SIG-M5 (cell line): ENCODE measurements at places on chromosomes 6 and 20.

- DNase-seq, result no peak
These were observed 112.6 kb downstream of the FRK start for GRCh38 chr6:115947966-115948541.

DNA sequence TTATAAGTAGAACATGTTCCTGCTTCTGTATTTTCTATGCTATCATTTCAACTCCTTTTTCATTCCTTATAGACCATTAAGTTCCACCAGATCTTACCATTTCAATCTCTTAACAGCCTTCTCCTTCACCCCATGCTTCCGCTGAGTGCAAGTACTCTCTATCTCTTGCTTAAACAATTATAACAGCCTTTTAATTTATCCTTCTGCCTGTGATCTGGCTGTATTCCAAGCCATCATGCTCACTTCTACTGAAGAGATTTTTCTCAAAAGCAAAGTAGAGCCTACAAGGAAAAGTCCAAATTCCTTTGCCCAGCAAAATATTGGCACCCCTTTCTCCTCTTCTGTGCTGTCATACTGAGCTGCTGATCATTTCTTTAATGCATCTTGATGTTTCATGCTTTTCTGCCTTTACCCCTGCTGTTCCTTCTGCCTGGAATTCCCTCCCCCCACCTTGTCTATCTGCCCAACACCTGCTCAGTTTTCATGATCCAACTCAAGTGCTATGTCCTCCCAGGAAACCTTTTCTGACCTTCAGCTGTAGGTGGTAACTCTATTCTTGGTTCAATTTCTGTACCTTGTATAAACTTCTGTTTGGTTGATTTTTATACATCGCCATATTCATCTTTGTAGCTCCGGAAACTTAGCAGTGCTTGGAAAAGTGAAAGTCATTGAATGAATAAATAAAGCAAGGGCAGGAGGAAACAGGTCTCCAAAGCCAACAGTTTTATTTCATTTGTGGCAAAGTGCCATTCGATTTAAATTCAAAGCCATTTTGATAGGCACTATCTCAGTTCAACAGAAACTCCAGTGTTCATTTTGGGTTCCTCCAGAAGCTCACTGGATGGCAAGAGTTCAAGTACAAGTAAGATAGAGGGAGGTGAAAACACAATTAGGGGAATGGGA, 10.5 kb upstream of the BMP2 start:
- DNase-seq, result no peak

DNA sequence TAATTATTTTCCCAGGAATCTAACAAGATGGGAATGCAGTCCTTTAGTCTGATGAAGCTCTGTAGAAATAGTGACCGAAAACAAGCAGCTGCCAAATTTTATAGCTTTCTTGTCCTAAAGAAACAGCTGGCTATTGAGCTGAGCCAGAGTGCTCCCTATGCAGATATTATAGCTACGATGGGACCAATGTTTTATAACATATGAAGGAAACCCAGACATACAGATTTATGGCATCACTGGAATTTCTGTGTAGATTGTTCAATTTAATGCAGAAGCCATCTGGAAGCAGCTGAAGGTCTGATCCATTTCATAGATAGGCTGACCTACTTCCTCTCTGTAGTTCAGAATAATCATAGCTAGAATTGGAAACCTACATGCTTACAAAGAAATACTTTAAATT, 11.8 kb upstream of the SNPH start:
- DNase-seq, result no peak

- DNase-seq, result no peak
These were observed 8.1 kb downstream of the NEDD9 start for GRCh38 chr6:11224252-11224965.

DNA sequence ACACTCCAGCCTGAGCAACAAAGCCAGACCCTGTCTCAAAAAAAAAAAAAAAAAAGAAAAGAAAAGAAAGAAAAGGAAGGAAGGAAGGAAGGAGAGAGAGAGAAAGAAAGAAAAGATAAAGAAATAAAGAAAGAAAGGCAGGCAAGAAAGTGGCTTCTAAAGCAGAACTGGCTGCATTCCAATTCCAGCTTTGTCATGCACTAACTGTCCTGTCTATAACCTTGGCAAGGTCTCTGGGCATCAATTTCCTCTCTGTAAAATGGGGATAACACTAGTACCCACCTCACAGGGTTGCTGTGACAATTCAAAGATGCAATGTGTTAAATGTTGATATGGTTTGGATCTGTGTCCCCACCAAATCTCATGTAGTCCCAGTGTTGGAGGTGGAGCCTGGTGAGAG, 28.0 kb downstream of the RING1 start:
- DNase-seq, result no peak

DNA sequence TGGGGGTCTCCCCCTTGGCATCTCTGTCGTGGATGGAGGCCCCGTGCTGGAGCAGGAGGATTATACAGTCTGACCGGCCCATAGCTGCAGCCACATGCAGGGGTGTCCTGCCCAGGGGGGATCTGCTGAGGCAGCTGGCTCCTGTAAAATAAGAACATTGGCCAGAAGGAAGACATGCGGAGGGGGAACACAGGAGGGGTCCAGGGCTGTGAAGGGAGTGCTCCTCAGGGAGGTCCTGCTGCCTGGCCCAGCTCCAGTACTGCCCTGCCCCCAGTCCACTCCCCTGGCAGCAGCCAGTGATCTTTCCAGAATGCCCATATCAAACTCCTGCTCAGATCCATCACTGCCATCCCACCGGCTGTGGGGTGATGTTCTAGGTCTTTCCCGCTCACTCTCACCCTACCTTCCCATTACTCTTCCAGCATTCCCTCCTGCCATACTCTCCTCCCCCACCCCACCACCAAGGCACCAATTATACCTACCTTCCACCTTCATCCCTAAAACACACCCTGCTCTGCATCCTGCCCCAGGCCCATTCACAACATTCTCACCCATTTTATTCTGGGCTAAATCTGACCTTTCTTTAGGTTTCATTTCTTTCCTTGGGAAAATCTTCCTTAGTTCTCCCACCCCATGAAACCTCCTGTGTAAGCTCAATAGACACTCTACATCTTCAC, 9.7 kb downstream of the ANKRD60 start:
- no peak for DNase-seq

DNA sequence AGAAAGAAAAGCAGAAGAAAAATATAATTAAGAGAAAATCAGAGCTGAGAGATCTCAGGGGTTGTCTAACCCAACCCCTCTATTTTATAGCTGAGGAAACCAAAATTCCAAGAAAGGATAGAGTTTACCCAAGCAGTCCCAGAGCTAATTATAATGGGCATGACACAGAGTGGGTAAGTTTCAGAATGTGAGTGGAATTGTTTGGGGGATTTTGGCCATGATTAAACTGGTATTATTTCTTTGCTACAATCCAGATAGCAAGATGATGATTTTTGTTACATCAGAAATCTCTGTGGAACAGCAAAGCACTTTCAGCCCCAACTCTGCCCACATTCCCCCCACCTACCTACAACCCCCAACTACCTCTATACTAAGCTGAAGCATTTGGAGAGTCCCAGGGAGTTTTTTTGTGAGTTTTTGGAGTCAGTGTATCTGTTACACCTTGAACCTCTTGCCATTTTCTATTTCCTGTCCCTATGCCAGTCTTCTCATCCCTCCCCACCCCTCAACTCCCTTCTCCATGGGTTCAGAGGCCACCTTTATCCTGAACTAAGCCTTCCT, 24.7 kb downstream of the POFUT1 start:
- no peak for DNase-seq

DNA sequence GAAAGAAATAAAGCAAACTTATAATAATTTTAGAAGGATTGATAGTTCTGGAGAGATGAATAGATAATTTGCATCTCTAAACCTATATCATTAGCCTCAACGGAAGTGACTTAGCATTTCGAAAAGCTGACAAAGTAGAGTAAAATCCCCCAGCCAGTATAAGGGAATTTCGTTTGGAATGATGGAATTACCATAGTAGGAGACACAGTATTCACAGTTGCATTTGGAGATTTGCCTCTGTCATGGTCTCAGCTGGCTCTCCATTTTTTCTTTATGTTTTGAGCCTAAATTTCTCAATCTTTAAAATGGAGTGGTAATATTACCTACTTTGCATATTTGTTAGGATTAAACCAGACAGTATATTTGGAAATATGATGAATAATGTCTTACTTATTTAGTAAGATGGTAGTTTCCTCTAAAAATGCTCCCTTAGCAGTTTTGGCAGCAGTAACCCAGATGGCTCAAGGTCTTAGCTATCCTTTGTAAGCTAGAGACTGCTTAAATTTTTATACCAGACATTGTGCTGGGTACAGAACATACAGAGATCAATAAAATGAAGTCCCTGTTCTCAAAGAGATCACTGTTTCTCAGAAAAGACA, 58.2 kb downstream of the SMAP1 start:
- no peak for DNase-seq

GRCh38 chr6:81767163-81767891, 14.8 kb upstream of the TENT5A start:
- DNase-seq, result no peak

- no peak for DNase-seq
These were observed 35.5 kb upstream of the BMP2 start for GRCh38 chr20:6732001-6732447.

DNA sequence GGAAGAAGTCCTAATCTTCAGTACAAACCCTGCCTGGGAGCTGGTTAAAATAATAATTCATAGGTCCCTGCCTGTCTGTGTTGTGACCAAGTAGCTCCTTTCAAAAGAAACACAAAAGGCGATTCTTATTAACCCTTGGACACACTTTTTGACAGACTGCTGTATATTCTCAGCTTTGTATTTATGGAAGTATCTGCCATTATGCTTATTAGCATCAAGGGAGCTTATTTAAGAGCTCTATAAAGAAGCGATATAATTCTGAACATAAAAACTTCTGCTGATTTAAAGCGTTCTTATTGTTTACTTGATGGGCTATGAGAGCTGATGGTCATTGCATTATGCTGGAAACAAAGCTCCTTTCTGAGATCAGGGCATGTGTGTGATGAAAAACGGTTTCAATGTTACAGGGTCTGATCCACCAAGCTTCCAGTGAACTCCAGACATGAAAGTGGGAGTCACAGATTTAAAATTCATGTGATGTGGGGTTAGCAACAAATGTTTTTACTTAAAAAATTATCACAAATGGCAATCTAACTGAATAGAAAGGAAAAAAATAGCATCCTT, 181.8 kb upstream of the PDE10A start:
- DNase-seq, result no peak

- DNase-seq, result no peak
These were observed 36.1 kb downstream of the DSE start for GRCh38 chr6:116406678-116407345.

GRCh38 chr6:144661116-144661806, 376.1 kb downstream of the UTRN start:
- DNase-seq, result no peak

DNA sequence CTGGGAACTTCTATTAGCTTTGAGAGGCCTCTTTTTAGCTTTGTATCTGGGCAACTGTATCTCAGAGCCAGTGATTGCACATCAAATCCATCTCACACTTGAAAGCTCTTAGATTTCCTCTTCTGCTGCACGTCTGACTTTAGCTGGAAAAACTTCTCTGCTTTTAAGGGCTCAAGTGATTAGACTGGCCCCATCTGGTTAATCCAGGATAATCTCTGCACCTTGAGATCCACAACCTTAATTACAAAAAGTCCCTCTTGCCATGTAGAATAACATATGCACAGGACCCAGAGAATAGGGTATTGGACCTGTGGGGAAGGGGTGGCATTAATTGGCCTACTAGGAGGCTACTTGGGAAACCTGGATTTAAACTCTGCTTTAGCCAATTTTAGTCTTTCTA, 24.2 kb downstream of the KLHL31 start:
- DNase-seq, result no peak

- no peak for DNase-seq
These were observed 25.9 kb downstream of the ZBP1 start for GRCh38 chr20:57594092-57594951.

GRCh38 chr6:50966532-50966931, 147.9 kb downstream of the TFAP2B start:
- no peak for DNase-seq

- no peak for DNase-seq
These were observed 10.5 kb upstream of the TAB2 start for GRCh38 chr6:149306967-149307366.

DNA sequence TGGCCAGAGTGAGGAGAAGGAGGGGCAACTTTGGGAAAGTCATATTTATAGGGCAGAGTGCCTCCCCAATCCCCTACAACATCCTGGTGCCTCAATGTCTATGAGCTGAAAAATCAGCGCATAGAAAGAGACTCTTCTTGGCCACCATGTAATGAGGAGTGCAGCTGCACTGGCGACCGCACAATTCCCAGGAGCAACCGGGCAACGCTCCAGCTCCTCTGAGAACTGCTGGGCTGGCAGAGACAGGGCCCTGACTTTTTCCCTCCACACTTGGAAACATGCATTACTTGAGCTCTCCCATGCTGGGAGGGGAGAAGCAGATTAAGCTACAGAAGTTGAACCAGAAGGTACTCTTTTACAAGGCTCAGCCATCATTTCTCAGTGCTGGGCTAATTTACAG, 31.4 kb upstream of the MARCKS start:
- DNase-seq, result no peak

DNA sequence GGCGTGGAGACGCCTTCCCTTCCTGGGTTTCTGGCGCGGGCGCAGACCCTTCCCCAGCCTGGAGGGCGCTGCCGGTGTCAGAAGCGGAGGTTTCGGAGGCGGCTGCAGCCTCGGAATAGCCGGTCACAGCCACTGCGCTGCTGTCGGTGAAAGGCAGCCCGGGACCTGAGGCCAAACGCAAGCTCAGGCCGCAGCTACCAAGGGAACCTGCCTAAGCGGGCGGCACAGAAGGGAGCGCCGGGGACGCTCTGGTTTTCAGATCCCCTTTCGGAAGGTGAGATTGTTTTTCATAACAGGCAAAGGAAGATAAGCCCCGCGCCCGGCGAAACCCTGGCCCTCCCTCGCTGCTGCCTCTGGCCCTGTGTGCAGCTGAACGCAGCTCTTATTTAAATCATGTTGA, 116.5 kb downstream of the FAM120B start:
- no peak for DNase-seq

GRCh38 chr20:40805592-40805991, 116.6 kb upstream of the MAFB start:
- DNase-seq, result no peak

DNA sequence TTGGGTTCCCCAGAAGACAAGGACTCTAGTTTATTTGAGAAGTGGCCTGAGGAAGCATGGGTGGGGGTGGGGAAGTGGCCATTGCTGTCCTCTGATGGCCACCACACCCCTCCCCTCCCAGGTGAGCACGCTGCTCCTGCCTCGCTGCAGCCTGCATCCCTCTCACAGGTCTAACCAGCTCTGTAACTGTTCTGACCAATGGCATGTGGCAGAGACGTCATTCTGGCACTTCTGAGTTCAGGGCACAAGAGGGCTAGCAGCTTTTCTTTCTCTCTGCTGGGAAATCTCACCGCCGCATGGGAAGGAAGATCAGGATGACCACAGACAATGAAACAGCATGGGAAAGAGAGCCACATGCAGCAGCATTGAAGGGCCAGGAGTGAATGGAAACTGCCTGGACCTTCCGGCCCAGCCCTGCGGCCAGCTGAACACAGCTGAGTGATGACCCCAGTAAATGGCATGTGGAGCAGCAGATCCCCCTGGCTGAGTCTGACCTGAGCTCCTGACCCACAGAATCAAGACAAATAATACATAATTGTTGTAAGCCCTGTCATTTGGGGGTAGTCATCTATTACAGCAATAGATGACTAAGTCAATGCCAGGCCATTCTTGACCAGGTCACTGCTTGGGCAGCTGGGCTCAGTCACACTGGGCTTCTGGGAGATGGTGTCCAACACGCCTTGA, 179.8 kb downstream of the LINC00237 start:
- no peak for DNase-seq

- DNase-seq, result no peak
These were observed 110.5 kb downstream of the IRF4 start for GRCh38 chr6:501891-502601.

- DNase-seq, result no peak
These were observed 173.2 kb downstream of the PDE7B start for GRCh38 chr6:136024711-136025110.
